Stimulated activated CD4-positive, alpha-beta T cell treated with anti-CD3 and anti-CD28 coated beads, Interleukin-1b, Interleukin-23, amount 100 ng/mL, for 1 hour (primary cell): ENCODE measurements at places on chromosomes 6 and 20.

DNA sequence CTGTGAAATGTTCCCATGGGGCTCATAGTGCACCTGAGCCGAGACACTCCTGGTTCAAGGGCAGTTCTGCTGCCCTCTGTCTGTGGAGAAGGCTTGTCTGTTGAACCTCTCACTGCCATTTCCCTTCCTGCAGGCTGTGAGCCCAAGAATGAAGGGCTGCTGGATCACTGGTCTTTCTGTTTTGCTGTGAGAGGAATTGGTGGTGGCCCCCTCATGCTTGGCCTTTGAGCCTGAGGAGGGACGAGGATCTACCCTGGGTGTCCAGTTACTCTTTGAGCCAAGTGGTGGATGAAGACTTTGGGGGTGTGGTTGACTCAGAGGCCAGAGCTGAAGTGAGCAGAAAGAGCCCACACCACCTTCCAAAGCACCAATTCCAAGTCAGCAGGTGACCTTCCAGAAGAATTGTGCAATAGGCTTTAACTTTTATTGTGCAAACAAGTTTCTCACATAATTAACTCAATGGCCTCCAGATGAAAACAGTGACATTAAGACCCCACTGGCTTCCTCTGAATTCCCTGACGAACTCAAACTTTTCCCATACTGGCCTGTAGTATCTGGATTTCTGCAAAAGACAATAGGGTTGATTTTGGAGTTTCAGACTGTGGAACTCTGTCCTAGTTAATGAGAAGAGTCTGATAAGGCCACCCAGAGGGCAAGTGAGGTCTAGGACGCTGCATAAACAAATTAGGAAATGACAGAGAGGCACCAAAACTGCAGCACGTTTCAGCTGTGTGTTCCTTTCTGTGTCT is 101.5 kb downstream of the PHACTR3 start:
- DNase-seq, result no peak

GRCh38 chr6:26003102-26003694 is 40.6 kb downstream of the TRIM38 start:
- DNase-seq, result peak; percentile 22

- DNase-seq, result no peak
These were observed 166.8 kb upstream of the PREP start for GRCh38 chr6:105569706-105570105.

- no peak for DNase-seq
These were observed 49.0 kb downstream of the MDGA1 start for GRCh38 chr6:37648465-37649330.

DNA sequence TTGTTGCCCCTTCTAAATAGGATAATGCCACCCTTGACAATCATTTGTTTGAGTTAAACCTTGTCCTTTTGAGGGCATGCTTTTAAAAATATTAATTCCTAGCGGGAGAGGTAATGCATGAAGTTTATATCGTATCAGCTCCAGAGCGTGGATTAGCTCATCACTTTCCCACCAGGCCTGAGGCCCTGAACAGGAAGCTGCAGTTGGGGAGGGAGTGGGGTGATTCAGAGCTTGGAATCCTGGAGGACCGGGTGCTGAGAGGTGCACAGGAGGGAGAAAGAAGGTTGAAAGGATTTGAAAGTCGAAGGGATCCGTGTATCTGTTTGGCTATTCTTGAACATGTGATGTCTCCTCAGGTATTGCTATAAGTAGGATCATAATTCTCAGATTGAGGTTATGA is 25.0 kb downstream of the ZDHHC14 start:
- no peak for DNase-seq

- no peak for DNase-seq
These were observed 185.9 kb upstream of the SULF2 start for GRCh38 chr20:47971058-47971791.

DNA sequence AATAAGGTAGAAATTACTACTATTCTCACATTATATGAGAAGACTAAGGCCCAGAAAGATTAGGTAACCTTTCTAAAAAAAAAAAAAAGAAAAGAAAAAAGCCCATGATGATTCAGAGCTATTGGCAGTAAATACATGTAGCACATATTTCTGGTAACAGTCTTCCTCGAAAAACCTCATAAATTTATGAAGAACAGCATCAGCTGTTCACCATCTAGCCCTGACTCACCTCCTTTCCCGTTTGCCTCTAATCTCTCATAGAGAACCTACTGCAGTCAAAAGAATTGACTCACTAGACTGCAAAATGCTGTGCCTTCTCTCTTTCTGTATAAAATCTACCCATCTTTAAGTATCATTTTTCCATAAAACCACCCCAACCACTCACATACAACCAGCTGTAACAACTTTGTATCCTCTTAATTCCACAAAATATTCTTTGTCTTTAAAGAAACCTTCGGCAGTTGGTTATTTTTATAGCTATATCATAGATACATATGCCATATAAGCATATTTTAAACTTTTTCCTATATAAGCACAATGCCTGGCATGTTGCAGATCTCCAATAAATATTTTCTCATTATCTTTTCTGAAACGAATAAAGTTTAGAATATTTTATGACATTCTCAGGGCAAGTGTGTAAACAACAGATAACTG is 152.7 kb upstream of the ENPP5 start:
- DNase-seq, result no peak

DNA sequence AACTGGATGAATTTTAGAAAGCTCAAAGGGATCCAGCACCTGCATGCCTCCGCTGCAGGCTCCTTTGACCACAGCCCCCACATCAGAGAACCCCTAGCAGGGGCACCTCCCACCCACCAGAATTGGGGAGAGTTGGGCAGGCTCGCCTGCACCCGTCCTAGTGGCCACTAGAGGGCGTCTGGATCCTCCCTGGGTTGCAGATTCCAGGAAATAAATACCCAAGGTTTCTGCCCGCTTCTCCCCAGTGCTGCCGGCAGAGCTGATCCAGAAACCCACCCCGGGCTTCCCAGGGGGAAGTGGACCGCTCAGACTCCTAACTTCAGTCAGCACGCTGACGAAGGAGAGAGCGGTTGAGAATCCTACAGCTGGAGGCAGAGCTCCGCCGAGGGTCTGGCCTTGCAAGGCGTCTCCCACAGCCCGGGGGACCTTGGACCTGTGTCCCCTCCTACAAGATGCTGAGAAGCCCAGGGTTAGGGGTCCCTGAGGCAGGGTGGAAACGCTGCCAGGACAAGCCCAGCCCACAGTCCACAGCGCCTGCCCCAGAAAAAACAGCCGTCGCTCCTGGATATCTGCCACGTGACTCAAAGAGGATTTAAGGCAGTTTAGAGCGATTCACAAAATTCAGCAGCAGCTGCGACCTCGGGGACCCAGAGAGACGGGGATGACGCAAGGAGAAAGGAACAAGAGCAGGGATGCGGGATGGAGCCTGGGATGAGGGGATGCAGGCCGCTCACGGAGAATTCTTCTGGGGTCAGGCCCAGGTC is 32.6 kb upstream of the PHACTR3 start:
- no peak for DNase-seq

- DNase-seq, result no peak
These were observed 140.3 kb downstream of the SMOC2 start for GRCh38 chr6:168581236-168581635.

GRCh38 chr6:38024908-38025307 is 205.4 kb downstream of the ZFAND3 start:
- DNase-seq, result no peak

GRCh38 chr20:40813708-40814630 is 124.9 kb upstream of the MAFB start:
- no peak for DNase-seq

GRCh38 chr6:157329829-157330228 is 6.5 kb upstream of the TMEM242 start:
- DNase-seq, result no peak
